ENCODE measurements at places on chromosomes 1 and 21.
A peak's percentile ranks its signal among the peaks of the same experiment; 100 is the strongest.

DNA sequence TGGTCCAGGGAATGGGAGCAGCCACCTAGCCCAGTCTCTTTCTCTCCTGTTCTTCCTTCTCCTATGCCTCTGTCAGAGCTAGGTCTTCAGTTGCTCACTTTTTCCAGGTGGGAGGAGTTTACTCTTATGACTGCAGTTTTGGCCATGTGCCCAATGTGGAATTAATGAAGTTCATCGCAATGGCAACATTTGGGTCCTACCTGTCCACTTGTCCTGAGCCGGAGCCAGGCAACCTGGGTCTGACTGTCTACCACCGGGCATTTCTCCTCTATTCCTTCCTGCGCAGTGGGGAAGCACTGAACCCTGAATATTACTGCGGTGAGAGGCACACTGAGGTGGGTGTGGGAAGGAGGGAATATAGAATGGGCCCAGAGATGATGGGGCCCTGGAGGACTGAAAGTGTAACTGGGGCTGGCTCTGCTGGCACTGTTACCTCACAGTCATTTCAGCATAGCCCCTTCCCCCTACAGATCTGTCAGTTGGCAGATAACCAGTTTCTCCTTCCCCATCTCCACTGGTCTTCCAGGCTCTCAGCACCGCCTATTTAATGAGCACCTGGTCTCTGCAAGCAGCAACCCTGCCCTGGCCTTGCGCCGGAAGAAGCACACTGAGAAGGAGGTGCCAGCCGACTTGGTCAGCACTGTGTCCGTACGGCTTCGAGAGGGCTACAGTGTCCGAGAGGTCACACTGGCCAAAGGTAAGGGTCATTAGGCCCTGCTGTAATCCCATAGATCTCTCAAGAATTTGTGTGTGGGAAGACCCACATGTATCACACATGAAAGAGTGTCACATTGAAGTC, 30.1 kb downstream of the SZT2 start:
- DNase-seq = no peak

- DNase-seq = no peak
Observed at GRCh38 chr1:232040260-232040659, 413.7 kb downstream of the DISC1 start.

DNA sequence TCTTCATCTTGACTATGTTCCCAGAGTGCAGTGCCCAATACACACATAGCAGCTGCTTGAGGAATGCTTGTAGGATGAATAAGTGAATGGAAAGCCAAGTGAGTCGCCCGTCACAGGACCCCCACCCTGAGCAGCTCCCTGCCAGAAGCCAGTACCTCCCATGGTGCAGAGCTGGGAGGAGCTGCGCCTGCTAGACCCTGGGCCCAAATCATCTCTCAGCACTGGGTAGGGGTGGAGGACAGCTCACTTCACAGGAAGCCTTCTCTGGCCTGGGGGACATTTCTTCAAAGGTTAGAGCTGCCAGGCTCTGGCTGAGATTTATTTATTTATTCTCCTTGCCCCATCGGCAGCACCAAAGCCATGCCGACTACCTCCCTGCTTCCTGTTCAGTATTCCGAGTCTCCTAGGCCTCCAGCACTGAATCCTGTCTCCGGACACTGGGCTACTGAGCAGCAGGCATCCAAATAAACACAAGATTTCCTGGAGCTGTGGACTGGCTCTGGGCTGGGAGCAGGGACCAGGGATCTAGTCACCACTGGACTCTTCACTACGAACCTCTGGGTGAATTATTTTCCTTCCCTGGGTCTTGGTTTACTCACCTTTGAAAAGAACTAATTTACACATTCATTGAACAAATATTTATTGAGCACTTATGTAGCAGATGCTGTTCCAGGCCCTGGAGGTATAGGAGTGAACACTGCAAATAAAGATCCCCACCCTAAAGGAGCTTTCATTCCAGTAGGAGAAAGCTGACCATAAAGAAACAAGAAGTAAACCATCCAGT, 187.7 kb downstream of the TRABD2B start:
- DNase-seq = no peak

- no peak for DNase-seq
Observed at GRCh38 chr1:9900142-9901043, 9.7 kb downstream of the CTNNBIP1 start.

DNA sequence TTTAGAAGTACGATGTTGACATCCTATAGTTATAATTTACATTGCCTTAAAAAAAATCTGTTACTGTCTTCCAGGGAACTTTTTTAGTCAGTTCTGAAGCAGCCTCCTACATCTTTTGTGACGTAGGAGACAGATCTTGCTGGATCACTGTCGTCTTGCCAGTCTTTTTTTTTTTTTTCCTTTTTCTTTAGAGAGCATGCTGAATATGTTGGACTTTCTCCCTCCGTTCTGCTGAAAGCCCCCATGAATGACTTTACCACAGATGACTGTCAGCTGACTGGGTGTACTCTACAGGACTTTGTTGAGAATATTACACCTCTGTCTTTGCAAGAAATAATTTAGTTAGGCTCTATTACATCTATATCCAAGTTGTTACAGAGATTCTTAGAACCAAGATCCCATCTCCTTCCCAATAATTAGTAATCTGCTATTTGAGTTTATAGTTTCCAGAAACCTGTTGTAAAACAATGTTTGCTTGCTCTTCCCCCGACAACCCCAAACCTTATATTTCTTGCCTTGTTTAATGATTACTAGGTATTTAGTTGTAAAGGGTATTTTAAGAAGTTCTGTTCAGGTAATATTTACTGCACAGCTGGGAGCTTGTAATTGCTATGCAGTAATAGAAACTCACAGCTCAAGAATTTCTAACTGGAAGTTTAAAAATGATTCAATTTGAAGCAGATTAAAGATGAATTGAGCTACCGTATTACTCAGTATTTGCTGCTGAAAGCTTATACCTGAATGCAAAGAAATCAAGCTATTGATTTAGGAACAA, 61.8 kb downstream of the RASAL2 start:
- DNase-seq = no peak

DNA sequence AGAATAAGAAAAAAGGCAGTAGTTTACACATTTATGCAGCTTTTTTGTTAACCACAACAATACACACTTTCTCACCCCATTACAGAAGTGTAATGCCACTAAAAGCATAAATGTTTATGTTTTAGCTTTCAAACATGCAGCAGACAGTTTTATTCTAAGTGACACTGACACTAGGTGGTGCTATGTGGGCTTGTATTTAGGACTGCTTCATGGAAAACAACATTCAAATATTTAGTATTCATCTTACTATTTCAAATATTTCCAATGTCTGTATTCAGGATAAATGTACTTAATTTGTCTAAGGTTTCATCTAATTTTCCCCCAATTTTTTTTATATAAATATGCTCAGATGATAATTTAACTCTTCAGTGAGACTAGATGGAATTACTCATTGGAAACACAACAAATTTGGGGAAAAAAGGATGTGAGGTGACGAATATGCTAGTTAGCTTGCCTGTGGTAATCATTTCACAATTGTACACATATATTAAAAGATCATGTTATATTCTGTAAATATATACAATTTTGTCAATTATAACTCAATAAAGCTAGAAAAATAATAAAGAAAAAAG, 71.4 kb downstream of the USP1 start:
- DNase-seq = peak; percentile 12

- no peak for DNase-seq
Observed at GRCh38 chr1:206581571-206581981, 30.7 kb downstream of the EIF2D start.

DNA sequence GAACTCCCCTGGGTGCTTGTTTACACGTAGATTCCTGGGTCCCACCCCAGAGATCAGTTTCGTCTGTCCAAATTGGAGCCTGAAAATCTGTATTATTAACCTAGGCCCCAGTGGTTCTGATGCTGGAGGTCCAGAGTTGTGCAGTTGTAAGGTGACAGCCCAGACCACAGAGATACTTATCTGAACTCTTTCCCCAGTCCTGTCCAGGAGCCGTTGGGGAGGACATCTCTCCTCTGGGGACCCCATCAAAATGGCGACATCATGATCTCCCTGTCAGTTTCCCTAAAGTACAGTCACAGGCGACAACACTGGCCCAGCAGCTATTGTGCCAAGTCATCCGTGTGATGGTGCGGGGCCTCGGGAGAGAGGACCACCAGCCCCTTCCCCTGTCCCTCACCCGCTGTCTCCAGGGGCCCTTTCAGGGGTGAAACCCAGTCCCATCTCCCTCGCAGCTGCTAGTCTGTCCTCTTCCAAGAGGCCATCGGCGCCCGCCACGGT, 749 bp upstream of the EFHD2 start:
- no peak for DNase-seq

DNA sequence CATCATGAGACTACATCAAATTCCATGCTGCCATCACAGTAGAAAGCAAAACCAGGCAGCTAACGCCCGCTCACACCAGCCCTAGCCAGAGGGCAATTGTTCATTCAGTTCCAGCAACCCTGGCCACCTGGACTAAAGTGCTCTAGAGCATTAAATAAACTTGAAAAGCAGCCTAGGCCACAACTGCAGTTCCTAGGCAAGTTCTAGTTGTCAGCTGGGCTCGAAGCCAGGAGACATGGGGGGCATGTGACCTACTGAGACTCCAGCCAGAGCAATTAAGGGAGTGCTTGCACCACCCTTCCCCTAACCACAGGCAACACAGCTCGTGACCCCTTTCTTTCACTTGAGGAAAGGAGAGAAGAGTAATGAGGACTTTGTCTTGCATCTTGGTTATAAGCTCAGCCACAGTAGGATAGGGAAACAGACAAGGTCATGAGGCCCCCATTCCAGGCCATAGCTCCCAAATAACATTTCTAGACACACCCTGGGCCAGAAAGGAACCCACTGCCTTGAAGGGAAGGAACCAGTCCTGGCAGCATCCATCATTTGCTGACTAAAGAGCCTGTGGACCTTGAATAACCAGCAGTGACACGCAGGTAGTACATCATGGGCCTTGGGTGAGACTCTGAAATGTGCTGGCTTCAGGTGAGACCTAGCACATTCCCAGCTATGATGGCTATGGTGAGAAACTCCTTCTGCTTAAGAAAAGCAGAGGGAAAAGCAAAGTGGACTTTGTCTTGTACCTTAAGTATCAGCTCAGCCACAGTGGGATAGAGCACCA, 77.0 kb downstream of the ZZZ3 start:
- DNase-seq = peak; percentile 22

- DNase-seq = no peak
Observed at GRCh38 chr21:31426235-31426797, 82.3 kb upstream of the TIAM1 start.

DNA sequence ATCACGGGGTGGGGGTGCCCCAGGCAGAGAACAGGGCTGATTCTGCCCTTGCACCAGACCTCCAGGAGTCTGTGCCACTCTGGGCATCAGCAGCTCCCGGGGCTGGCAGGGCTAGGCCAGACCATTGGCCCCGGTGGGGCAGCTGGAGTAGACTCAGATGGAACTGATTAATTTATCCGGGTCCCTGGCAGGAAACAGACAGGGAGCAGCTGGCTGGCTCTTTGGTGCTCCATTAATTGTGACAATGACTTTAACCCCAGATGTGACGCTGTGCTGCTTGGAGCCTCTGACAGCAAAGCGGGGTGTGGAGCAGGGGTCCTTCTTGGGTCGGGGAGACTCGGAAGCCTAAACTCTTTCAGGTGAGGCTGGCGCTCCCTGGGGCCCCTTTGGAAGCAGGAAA, 9.5 kb downstream of the EPHA8 start:
- no peak for DNase-seq

DNA sequence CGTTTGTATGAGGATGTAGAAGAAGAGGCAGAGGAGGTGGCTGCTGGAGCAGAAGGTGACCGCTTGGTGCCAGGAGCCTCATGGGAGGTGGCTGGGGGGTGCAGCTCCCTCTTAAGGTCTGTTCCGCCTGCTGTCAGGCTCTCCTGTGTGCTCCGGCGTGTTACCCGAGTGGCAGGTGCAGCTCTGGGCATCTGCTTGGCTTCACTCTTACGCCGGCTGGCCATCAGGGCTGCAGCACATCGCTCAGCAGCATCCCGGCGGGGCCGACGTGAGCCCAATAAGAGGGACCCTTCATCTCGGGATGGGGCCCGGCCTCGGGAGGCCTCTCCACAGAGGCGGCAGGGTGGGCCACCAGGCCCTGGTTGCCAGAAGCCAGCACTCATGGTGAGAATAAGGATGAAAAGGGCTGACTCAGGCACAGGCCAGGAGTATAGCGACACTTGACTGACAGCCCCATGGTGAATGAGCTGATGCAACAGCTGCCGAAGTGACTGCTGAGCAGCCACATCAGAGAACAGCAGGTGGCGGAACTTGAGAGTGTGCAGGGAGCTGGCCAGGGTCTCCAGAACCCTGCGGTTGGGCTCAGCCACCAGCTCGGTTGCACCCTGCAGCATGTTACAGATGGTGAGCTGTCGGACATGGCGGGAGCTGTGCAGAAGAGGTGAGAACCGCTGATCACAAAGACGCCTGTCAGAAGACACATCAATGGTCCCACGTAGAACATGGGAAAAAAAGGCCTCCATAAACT, 17.5 kb downstream of the LRRC41 start:
- DNase-seq = no peak

DNA sequence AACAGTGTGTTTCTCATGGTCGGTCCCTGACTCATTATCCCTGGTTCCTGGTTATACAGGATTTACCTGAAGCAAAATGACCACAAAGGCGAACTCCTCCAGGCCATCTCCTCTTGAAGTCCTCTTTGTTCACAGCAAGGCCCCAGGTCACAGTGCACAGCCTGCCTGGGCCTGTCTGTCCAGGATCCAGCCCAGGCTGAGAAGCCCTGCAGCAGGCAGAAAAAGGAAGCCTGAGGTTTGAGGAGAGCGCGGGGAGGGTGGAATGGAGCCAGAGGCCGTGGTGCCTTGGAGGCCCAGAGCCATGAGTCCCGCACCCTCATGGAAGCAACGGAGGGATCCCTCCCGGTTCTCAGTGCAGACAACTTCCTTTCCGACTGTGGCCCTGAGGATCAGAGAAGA, 136.8 kb upstream of the IRF2BP2 start:
- no peak for DNase-seq

GRCh38 chr1:43527111-43527878, 3.4 kb upstream of the PTPRF start:
- no peak for DNase-seq

- DNase-seq = no peak
Observed at GRCh38 chr21:34881839-34882371, 167.2 kb downstream of the RUNX1 start.

DNA sequence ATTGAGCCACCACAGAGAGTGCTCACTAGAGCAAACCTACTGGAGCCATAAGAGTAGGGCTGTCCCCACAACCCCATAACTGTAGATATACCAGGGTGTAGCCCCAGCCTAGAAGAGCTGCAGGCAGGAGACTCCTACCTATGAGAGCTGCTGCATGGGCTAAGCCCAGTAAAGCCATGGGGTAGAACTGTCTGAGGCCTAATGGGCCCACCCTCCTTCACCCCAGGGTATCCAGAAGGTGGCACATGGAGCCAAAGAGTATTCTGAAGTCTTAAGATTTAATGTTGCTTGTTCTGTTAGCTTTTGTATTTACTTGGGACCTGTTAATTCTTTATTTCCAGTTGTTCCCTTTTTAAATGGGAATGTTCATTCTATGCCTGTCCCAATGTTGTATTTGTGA, 1193.7 kb upstream of the ADGRL2 start:
- DNase-seq = no peak

All from HFF-Myc (cell line).